Posterior cingulate gyrus (tissue), 11 donors: ENCODE measurements at places on chromosomes 2 and 18.

DNA sequence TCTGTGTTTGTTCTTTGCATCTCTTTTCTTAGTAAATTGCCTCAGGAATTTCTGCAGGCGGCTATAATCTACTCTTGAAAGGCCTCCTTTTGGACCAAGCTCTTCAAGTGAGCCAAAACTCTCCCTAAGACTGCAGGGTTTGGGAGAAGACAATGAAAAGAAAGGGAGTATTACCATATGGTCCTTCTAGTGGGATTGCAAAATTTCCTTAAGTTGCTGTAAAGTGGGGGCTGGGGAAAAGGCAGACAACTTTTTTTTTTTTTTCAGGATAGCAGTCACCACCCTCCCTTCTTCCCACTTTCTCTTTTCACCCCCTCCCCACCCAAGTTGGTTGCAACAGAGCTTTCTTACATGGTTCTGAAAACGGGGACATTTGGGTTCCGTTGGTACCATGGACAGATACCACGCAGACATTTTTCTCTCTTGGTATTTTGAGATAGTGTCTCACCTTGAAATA is 183.7 kb downstream of the FHOD3 start:
- no peak for DNase-seq

- DNase-seq, result no peak
Measured at GRCh38 chr18:48808476-48808875, 142.3 kb downstream of the SMAD7 start.

GRCh38 chr18:12254820-12255511 is 805 bp downstream of the CIDEA start:
- no peak for DNase-seq

DNA sequence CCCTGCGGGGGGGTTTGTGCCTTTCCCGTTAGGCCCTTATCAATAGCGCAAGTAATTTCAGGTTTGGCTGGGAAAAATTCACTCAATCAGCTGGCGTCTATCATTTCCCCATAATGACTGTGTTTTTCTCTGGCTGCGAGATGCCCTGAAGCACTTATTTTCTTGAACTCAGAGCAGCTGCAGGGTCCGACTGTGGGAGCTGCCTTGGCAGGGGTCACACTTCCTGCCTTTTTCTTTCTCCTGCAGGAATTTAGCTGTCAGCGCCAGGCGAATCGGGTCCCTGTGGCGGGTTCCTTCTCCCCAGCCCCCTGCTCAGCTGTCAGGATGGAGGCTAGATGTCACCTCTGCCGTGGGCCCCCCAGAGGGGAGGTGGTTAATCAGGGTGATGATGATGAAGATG is 81.3 kb upstream of the HPCAL1 start:
- no peak for DNase-seq

- no peak for DNase-seq
Measured at GRCh38 chr2:236896688-236897087, 189.0 kb upstream of the COPS8 start.

DNA sequence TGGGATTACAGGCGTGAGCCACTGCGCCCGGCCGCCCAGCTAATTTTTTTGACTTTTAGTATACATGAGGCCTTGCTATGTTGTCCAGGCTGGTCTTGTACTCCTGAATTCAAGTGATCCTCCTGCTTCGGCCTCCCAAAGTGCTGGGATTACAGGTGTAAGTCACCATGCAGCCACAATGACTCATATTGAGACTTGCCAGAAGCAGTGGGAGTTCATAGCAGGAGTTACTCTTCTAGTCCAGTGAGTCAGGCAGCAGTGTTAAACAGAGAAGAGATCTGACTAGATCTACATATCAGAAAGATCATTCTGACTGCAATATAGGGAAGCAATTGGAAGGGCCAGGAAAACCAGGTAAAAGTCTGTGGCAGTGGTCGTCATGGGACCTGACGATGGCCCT is 1.5 kb upstream of the FLACC1 start:
- no peak for DNase-seq

DNA sequence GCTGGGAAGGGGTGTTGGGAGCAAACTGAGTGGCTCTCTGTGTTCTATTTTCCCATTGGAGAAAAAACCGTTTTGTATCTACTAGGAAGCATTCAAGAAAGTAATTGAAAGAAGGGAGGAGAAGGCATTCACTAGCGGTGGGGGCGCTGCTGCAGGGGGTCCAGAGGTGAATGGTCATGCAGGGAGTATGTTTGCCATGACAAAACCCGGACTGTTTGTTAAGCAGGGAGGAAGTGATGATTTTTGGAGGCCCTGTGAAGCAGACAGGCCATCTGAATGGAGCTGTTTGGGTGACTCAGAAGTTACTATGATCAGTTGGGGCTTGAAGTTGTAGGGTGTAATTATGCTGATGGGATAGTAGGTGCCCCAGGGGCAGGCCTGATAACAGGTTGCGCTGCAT is 7.0 kb downstream of the TAF4B start:
- DNase-seq, result no peak

GRCh38 chr18:32776561-32776960 is 3.7 kb upstream of the KLHL14 start:
- DNase-seq, result no peak

- DNase-seq, result no peak
Measured at GRCh38 chr18:79241755-79242154, 154.0 kb upstream of the NFATC1 start.

DNA sequence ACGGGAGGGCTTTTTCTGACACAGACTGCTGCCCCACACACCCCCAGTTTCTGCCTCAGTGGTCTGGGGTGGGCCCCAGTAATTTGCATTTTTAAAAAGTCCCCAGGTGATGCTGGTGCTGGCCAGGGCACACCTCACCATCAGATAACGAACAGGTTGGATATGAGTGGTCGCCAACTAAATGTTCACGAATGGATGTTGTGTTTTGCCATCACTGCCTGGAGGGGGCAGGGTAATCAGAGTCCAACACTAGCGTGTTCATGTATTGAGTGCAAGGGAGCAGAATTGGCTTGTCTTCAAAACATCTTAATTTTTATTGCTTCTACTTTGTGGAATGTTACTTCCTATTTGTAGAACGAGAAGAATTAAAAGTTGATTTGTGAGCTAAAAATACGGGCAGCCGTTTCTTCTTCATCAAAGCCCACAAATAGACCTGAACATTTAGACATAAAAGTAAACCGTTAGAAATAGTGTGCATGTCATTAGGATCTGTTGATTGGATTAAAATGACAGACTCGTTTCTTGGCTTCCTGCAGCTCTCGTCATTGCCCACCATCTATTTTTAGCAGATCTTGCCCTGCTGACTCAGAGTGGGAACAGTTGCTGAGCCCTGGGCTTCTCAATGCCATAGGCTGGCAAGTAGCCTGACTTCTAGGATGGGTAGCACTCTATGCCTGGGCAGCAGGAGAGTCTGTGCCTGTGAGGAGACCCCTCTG is 45.2 kb downstream of the NCK2 start:
- DNase-seq, result no peak

- no peak for DNase-seq
Measured at GRCh38 chr18:37225279-37225678, 340.3 kb downstream of the CELF4 start.

DNA sequence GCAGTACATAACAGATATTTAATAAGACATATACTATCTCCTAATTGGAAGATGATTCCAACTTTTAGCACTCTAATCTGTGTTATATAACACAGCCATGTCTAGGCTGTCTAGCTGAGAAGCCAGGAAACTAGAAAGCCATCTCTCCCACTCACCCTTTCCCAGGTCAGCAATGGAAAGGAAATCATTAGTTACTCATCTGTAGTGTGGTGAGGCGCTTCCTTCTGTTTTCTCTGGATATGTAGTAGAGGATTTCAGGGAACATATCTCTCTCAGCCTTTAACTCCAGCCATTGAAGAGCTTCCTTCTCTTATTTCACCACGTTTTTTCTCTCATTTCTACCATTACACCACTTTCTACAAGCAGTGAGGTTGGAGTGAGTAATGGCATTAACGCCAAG is 19.4 kb downstream of the RBBP8 start:
- no peak for DNase-seq

DNA sequence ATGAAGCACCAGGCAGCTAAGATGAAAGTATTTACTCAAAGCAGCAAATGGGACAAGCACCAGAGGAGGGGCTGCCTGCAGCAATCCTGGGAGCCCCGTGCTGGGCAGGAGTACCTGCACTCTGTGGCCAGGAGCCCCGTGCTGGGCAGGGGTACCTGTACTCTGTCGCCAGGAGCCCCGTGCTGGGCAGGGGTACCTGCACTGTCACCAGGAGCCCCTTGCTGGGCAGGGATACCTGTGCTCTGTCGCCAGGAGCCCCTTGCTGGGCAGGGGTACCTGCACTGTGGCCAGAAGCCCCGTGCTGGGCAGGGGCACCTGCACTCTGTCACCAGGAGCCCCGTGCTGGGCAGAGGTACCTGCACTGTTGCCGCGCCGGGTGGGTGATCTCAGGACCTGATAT is 158.6 kb downstream of the MYT1L start:
- DNase-seq, result no peak

- DNase-seq, result peak; percentile 89
Measured at GRCh38 chr2:152175368-152176112, at the start of gene STAM2. Gene STAM2, minus strand, starts transcription at chr2:152175763. Its CDS starts 121 bp downstream, at chr2:152175642.

- DNase-seq, result no peak
Measured at GRCh38 chr2:101328474-101329007, 20.0 kb upstream of the RNF149 start.

GRCh38 chr18:54767098-54767497 is 61.2 kb upstream of the RAB27B start:
- no peak for DNase-seq

- DNase-seq, result peak; percentile 70
Measured at GRCh38 chr2:26769089-26769761, 5.1 kb downstream of the SLC35F6 start.

DNA sequence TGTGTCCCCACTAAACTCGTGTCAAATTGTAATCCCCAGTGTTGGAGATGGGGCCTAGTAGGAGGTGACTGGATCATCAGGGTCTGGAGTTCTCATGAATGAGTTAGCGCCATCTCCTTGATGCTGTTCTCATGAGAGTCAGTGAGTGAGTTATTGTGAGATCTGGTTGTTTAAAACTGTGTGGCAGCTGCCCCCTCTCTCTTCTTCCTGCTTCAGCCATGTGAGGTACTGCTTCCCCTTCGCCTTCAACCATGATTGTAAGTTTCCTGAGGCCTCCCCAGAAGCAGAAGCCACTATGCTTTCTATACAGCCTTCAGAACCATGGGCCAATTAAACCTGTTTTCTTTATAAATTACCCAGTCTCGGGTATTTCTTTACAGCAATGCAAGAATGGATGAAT is 50.4 kb downstream of the AP1S3 start:
- DNase-seq, result no peak

GRCh38 chr2:161586517-161587167 is 37.6 kb upstream of the SLC4A10 start:
- no peak for DNase-seq

DNA sequence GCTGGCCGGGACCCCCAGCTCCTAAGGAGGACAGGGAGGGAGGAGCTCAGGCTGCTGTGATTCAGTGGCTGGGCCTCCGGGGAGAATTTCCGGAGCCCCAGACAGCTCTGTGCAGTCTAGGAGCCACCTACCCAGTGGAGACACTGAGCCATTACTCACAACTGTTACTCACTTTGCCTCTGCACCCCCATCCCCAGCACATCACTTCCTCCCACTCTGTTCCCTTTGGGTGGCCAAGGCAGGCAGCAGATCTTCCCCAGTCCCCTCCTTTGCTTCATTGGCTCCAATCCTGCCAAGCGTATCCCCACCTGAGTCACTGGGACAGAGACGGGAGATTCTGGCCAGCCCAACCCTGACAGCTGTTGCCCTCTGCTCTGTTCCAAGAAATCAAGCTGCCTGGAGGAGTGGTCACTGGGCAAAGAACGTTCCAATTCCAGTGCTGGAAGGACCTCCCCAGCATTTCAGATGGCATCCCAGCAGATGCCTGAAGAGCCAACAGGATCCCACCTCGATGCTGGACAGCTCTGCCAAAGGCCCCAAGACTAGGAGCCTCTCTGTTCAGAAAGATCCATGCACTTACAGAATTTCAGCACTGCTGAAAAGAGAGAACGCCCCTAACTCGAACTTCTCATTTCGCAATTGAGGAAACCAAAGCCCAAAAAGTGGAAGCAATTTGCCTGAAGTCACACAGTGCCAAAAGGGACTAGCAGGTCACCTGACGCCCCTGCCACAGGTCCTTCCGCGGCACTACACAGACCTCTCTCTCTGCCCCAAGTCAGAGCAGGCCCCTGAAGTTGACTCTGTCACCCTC is 68.3 kb downstream of the TNS1 start:
- DNase-seq, result no peak

DNA sequence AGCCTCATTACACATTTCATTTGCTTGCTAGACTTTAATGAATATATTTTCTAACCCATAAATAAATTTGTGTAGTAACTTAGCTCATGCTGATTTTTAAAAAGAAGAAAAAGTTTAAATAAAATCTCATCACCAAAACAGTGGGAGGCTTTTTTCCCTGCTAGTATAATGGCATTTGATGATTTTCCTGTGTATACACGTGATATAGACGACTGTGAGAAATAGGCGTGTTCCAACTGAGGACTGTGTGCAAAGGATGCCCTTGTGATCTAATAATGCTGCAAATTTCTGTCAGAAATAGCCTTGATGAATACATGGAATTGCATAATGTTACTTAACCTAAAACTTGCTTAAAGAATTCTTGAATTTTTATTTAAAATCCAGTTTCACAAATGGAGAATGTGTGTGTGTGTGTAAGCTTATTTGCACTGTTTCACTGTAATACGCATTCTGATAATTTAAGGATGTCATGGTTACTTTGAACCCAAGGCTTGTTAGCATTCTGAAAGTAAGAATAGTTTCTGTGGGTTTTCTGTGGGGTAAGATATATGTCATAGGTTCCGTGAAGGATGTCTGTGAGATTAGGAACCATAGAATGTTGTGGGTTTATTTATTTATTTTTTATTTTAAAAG is 178.0 kb downstream of the DLGAP1 start:
- no peak for DNase-seq

GRCh38 chr2:29806461-29806860 is 114.9 kb downstream of the ALK start:
- DNase-seq, result no peak

DNA sequence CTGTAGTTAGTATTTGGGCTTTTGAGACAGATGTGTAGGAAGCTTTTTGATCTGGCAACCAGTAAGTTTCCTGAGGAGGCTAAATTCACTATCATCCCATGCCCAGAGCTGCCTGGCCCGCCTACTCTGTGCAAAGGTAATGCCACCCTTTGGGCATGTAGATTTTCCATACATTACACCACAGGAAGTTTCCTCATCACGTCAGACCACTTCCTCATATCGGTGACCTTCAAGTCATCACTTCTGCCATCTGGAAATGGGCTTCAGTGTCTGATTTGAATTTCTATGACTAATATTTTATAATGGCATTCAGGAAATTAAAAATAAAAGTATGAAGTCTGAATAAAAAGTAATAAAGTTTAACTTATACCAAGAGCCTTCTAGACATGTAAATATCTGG is 825.4 kb downstream of the DCDC2C start:
- DNase-seq, result no peak

- DNase-seq, result no peak
Measured at GRCh38 chr2:150168595-150169236, 318.8 kb downstream of the RND3 start.

- no peak for DNase-seq
Measured at GRCh38 chr2:145488571-145488970, 968.7 kb upstream of the ZEB2 start.

GRCh38 chr2:27545348-27546141 is 37.3 kb upstream of the ZNF512 start:
- no peak for DNase-seq

- DNase-seq, result no peak
Measured at GRCh38 chr2:60416221-60417008, 137.0 kb downstream of the BCL11A start.
